NCI-H1930 (cell line): ENCODE measurements at places on chromosomes 11 and 22.

DNA sequence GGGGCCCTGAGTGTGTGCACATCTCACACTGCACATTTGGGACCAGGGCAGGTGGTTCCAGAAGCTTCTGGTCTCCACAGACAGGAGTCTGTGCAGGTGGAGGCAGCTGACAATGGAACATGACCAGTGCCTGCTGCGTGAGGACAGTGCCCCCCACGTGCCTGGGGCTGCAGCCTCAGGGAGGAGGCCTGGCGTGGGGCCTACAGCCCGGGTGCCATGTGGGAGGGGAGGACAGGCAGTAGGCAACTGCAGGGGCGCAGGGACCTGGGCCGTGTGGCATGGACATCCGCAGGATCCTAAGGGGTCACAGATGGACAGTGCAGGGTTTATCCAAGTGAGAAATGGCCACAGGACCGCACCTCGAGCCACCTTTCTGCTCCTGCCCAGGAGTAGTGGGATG lies 28.8 kb downstream of the TSPAN4 start:
- no peak for DNase-seq

DNA sequence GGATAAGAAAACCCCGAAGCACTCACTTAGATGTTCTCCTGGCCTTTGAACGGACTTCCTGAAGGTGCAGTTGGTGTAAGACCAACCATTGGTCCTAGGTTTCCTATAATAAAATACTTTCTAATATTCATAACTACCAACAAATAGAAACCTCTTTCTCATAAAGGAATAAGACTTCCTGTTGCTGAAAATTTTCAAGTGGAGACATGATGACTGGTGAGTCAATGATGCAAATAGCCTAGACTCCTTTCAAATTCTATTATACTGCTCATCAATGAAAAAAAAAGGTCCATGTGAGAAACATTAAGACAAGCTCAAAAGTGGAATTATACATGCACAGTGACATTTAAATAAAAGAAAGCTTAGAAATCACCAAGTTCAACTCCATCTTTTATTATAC lies 862.8 kb downstream of the FAM181B start:
- DNase-seq: no peak

GRCh38 chr11:36253238-36253637 lies 36.0 kb downstream of the COMMD9 start:
- no peak for DNase-seq

- DNase-seq: no peak
Measured at GRCh38 chr11:108204929-108205499, 17.4 kb downstream of the NPAT start.

DNA sequence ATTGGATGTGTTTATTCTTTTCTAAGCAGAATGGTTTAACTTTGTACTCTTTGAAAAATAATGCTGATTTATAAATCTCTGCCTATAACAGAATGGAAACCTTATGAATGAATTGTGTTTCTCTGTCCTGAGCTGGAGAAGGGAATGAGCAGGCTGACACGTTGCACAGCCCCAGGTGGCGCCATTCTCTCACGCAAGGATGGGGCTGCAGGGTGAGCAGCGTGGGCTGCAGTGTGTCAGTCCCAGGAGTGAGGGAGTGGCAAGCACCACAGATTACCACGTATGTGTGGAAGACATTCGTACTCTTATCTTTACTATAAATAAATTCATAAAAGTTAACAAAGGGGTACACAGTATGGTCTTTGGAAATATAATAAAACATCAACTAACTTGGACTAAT lies 33.4 kb downstream of the FDX1 start:
- peak; percentile 22 for DNase-seq

DNA sequence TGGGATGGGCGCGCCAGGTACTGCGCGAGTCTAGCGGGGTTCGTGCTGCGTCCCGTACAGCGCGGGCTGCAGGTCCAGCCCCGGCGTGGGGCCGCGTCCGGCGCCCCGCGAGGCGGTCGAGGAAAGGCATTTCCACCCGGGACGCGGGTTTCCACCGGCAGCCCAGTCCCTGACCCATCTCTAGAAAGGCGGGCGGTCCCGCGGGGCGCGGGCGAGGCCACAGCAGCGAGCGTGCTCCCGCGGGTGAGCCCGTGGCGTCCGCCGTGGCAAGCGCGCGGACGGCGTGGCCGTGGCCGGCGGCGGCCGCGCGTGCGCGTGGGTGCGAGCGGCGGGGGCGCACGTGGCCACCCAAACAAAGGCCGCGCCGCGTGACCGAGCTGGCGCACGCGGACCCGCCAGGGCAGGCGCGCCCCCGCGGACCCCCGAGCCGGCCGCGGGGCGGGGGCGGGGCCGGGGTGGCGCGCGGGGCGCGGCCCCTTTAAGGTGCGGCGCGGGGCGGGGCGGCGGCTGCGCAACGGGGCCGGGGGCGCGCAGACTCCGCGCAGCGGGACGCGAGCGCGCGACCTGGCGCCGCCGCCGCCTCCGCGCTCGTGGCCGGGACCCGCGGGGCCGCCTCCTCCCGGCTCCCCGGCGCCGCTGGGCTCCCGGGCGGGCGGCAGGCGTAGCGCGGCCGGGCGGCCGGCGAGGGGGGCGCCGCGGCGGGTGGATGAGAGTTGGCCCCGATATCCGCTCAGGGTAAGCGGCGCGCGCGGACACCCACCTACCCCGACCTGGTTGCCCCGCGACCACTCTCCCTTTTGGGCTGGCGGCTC lies 39.3 kb upstream of the CELSR1 start:
- DNase-seq: no peak

- no peak for DNase-seq
Measured at GRCh38 chr11:2128130-2128510, 11.1 kb downstream of the IGF2 start.

DNA sequence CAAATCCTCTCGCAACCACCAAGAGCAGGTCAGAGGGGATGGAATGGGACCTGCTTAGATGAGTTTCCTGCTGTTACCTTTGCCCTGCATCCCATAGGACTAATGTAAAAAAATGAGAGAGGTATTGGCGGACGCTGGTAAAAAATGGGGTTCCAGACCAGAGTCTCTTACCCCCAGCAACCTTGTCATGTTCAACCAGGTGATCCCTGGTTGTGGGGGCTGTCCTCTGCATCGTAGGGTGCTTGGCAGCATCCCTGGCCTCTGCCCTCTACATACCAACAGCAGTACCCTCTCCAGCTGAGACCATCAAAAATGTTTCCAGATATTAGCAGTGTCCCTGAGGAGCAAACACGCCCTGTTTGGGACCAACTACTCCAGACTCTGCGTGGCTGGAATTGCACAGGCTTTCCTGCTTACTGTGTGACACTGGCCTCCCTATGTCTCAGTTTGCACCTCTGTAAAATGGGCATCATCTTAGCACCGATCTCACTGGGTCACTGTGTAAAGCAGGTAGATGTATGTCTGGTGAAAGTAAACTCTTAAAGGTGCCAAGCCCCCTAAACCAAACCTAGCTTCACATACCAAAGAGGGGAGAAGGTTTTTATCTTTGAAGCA lies 1.5 kb downstream of the APOL6 start:
- no peak for DNase-seq

GRCh38 chr11:7281079-7281478 lies 29.4 kb downstream of the SYT9 start:
- no peak for DNase-seq

GRCh38 chr11:112196519-112197087 lies 21.3 kb downstream of the BCO2 start:
- no peak for DNase-seq

DNA sequence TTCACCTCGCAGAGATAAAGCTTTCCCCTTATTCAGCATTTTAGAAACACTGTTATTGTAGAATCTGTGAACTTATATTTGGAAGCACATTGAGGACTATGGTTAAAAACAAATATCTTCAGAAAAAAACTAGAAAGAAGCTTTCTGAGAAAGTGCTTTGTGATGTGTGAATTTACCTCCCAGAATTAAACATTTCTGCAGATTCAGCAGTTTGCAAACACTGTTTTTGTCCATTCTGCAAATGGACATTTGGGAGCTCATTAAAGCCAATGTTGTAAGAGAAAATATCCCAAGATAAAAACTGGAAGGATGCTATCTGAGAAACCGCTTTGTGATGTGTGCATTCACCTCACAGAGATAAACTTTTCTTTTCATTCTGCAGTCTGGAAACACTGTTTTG lies 272.7 kb downstream of the OR4A5 start:
- no peak for DNase-seq

DNA sequence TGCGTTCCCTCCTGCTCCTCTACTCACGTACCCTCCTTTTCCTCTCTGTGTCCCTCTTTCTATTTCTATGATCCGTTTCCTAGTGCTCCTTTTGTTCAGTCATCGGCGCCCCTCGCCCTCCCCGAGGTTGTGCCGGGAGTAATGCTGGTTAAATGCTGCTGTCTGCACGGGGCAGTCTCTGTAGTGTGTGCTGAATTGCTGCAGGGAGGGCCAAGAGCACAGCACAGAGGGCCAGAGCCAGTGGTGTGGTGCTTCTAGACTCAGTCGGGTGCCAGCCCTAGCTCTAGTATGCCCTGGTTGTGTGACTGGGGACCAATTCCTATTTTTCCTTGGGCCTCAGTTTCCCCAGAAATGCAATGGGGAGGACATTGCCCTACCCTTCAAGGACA lies 98.3 kb downstream of the PKNOX2 start:
- no peak for DNase-seq

- no peak for DNase-seq
Measured at GRCh38 chr22:50298266-50298637, 9.2 kb downstream of the PLXNB2 start.

DNA sequence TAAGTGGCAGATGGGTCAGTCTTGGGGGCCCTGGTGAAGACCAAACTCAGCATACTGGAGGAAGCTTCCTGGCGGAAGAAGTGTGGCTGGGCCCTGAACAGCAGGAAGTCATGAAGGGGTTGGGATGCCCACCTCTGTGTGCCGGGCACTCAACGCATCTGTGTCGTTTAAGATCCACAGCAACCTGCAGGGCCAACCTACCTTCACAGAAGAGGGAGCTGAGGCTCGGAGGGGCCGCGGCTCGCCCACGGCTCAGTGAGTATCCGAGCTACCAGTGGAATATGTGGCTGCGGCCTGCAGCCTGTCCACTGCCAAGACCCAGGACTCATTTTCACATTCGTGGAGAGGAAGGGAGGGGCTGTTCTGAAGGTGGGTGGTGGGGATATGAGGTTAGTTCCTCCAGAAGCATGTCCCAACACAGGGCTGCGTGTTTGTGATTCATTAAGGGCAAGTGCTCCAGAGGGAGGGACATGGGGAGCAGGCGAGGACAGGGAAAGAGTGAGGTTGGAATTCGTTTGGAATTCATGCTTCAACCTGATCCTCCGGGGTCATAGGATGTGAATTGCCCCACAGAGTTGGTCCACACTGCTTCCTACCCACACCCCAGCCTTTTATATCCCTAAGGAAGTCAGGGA lies 99.6 kb downstream of the MPPED1 start:
- no peak for DNase-seq

DNA sequence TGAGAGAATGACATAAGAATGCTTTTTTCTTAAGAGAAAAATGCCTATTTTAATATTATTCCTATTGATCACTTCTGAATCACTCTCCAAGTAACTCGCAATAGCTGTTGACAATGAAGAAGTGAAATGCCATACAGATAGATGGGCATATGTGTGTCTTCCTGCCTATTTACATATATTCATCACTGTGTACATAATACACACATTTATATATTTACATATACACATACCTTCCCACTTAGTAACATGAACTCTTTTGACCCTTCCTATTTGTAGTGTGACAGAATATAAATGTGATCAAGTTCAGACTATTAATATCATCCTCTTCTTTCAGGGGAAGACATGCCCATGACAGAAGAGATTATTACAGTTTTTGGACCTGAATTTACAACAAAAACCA lies 756.7 kb downstream of the DLG2 start:
- no peak for DNase-seq

- peak; percentile 49 for DNase-seq
Measured at GRCh38 chr11:64553554-64554201, 37.3 kb upstream of the SLC22A12 start.

DNA sequence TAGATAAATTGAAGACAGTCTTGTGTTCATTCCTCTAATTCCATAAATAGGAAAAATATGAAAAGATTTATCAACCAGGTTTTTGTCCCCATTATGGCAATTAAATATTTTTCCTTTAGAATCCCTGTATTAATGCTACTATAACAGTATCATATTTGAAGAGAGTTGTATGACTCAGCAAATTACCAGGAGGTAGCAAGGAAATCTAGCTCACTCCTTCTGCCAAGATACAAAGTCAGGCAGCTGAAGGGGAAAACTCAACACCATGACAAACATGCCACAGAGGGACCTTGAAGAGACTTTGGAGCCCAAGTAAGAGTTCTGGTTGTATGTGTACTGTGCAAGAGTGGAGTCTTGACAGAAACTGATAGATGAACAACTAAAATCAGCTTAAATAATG lies 143.3 kb downstream of the GUCY1A2 start:
- no peak for DNase-seq

GRCh38 chr22:49503896-49504521 lies 323.7 kb downstream of the BRD1 start:
- no peak for DNase-seq

DNA sequence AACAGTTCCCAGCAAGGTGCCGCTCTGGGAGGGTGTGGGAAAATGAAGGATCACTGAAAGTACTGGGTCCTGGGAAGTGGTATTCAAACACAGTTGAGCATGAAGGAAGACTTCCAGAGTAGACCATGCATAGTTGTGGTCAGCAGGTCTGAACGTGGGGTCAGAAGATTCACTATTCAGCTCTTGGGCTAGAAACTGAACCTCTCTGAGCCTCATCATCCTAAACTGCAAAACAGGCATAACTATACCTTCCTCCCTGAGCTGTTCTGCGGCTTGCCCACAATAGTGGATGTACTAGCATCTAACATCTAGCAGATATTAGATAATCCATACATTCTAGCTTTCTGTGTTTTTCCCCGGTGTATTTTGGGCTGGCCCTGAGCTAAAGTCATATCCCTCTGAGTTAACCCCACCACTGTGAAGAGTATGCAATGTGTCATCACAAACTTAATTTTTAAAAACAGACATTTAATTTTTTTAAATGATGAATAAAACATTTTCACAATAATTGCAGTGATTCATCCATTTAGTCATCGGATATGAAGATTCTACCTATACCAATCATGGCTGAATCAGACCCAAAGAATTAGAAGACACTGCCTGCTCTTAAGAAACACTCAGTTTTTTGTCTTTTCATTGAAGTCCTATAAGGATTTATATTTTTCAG lies 179.1 kb downstream of the BLID start:
- no peak for DNase-seq

- DNase-seq: no peak
Measured at GRCh38 chr22:17638182-17638431, 450 bp upstream of the BCL2L13 start.

- no peak for DNase-seq
Measured at GRCh38 chr22:48940266-48941032, 887.2 kb downstream of the BRD1 start.
